ENCODE measurements at places on chromosomes 6 and 20.

- DNase-seq: no peak
Observed at GRCh38 chr6:18153311-18153703, 1.6 kb downstream of the TPMT start.

DNA sequence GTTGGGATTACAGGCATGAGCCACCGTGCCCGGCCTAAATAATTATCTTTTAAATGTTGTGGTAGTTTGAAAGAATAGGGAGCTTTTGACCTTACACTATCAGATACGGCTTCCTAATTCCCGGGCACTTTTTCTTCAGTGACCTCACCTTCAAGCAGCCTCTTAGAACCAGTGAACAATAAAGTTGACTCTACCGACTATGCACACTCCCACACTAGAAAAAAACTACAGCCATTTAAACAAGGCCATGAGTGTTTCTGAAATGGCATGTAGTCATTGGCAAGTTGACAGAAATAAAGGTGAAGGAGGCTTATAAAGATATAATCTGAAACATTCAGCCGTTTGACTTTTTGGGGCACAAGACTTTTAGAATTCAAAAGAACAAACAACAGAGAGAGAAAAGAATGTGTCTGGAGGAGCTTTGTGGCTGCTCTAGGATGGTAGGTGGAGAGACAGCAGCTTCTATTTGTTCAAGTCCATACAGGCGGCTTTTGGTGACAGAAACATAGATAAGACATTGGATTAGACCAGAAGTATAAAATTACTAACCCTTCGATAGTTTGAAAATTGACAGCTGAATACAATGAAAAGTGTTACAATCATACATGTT lies 75.2 kb downstream of the GJA1 start:
- DNase-seq: no peak

DNA sequence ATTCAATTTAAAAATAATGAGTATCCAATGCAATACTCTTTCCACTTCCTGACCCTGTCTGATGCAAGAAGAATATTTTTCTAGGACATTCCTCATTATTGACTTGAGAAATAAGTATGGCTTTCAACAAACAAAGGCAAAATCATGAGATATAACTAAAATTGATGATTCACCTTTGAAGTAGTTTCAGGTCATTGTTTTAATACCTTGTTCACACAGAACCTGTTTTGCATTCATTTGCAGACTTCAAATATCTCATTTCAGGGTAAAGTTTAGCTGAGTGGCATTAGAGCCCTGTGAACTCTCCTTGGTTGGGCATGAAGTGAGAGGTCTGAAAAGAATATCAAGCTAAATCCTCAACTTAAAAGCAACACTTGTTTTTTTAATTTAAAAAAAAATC lies 309.2 kb downstream of the NRN1 start:
- DNase-seq: no peak

- DNase-seq: no peak
Observed at GRCh38 chr6:12291071-12291838, 1.1 kb downstream of the EDN1 start.

All from NCI-H1048 (cell line).